ENCODE measurements at places on chromosomes 11 and 22.

DNA sequence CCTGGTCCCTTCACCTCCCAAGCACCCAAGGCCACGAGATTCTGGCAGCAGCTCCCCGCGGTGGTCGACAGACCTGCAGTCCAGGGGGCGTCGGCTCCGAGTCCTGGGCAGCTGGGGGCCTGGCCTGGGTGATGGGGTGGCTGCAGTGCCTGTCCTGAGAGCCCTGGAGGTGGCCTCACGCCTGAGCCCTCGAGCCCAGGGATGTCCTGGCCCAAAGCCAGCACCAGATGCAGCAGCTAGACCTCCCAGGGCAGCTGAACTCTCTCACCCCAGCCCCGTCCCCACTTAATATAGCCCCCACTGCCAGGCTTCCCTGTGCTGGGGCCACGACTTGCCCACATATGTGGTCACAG lies 6.6 kb downstream of the LMNTD2 start:
- DNase-seq, result no peak

DNA sequence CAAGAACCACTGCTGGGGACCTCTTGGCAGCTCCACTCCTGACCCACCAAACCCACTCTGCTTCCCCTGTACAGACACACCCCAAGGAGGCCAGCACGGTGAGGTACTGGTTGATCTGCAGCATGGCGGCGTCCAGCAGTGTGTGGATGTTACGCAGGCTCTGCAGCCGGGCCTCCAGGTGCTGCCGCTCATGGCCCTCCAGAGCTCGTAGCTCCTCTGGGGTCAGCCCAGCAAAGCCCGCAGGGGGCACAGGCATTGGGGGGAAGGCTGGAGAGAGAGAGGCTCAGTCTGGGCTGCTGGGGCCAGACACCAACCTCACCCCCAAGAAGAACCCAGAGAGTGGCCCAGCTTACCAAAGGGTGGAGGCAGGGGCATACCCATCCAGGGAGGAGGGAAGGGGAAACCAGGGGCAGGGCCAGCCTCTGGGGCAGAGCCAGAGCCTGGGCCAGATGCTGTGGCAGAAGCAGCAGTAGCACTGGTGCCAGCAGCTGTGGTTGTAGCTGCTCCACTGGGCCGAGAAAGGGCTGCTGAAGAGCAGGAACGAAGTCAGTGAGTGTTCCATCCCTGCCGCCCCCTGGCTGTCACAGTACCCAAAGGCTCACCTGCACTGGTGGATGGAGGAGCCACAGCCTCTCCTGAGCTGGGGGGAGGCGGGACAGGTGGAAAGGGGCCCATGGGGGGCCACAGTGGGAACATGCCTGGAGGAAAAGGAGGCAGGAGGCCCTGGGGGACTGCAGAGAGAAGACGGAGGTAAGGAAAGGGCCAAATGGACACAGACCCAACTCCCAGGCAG lies 4.5 kb downstream of the SYVN1 start:
- DNase-seq, result peak; percentile 12

DNA sequence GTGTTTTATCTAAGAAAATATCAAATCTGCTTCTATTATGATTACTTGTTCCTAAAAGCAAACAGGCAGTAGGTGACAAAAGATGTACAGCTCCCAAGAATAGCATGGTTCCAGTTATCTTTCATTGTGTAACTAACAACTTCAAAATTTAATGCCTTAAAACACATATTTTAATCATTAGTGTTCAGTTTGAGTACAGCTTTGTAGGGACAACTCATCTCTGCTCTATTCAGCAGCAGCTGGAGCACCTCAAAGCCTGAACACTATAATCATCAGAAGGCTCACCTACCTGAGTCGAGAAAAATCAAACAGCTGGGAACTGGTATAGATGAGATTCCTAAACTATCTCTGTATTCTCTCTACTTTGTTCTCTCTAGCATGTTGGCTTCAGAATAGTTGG lies 24.3 kb upstream of the OR5B12 start:
- DNase-seq, result no peak

DNA sequence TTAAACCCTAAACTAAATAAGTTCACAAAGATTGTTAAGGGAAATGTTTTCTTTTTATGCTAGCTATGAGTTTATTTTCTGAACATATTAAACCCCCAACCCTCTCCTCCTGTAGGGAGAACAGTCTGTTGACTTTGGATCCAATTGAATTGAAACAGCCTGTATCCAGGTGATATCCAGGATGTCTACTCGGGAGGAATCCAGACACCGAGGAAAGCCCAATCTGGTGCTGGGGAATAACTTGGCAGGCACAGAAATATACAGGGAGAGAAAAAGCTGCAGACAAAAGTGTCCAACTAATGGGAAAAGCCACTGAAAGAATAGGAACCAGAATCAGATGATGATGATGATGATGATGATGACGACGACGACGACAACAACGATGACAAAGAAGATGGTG lies 93.9 kb upstream of the API5 start:
- no peak for DNase-seq

- DNase-seq, result no peak
These were observed 75.0 kb downstream of the BRD1 start for GRCh38 chr22:49752598-49753091.

- no peak for DNase-seq
These were observed 20.6 kb downstream of the BCR start for GRCh38 chr22:23200898-23201297.

- no peak for DNase-seq
These were observed 7.1 kb downstream of the SIGIRR start for GRCh38 chr11:407651-408123.

GRCh38 chr11:65445101-65445603 lies 22.6 kb downstream of the NEAT1 start:
- DNase-seq, result no peak

DNA sequence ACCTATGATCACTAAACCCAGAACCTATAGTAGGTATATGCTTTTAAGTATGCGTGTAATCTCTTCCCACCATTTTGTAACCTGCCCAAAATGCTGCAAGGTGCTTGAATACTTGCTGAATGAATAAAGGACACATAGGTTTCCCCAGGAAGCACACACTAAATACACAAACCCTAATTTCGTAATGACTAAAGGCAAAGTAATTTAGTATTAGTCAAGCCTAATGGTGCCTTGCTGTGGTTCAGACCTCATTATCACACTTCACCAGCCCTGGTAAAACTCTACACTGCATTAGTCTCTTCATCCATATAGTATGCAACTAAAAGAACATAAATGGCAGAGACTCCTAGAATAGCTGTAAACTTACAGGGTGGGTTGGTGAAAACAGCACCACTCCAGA lies 289.0 kb upstream of the PITPNB start:
- DNase-seq, result no peak

DNA sequence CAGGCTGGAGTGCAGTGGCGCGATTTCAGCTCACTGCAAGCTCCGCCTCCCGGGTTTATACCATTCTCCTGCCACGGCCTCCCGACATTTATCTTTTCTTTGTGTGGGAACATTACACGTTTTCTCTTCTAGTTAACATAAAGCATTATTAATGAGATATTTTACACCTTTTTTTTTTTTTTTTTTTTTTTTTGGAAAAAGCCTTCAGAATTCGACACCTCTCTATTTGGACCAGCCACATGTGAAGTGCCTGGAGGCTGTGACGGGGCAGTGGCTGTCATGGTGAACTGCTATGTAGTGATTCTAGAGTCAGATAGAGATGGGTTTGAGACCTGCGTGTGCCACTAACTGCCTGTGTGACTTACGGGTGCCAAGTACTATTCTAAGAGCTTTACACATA lies 64.3 kb downstream of the SMIM38 start:
- no peak for DNase-seq

DNA sequence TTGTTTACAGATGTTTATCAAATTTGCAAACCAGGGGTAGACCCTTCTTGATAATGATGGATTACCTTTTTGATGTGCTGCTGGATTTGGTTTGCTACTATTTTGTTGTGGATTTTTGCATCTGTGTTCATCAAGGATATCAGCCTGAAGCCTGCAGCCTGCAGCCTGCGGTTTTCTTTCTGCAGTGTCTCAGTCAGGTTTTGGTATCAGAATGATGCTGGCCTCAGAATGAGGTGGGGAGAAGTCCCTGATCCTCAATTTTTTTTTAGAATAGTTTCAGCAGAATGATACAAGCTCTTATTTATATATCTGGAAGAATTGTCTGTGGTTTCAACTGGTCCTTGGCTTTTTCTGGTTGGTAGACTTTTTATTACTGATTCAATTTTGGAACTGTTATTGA lies 19.7 kb upstream of the RAB38 start:
- no peak for DNase-seq

- no peak for DNase-seq
These were observed 14.6 kb upstream of the IGLL5 start for GRCh38 chr22:22872722-22873708.

- no peak for DNase-seq
These were observed 37.1 kb downstream of the IGHMBP2 start for GRCh38 chr11:68940651-68941323.

DNA sequence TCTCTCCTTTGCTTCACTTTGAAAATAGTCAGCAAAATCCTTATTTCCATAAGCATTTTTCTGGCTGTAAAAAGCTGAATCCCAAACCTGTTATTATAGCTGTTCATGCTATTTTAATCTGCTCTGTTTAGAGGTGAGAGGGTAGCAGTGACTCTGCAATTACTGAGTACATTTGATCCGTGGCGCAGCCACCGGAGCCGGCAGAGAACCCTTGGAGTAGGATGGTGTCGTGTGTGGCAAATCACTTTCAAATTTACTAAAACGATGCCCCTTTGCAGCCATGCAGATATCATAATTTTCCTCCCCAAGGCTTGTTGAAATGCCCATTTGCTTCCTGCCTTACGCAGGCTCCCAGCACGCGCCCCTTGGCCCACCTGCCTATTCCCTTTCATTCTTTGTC lies 69.6 kb downstream of the ZBTB16 start:
- no peak for DNase-seq

GRCh38 chr11:28296426-28296825 lies 188.2 kb downstream of the METTL15 start:
- DNase-seq, result no peak

DNA sequence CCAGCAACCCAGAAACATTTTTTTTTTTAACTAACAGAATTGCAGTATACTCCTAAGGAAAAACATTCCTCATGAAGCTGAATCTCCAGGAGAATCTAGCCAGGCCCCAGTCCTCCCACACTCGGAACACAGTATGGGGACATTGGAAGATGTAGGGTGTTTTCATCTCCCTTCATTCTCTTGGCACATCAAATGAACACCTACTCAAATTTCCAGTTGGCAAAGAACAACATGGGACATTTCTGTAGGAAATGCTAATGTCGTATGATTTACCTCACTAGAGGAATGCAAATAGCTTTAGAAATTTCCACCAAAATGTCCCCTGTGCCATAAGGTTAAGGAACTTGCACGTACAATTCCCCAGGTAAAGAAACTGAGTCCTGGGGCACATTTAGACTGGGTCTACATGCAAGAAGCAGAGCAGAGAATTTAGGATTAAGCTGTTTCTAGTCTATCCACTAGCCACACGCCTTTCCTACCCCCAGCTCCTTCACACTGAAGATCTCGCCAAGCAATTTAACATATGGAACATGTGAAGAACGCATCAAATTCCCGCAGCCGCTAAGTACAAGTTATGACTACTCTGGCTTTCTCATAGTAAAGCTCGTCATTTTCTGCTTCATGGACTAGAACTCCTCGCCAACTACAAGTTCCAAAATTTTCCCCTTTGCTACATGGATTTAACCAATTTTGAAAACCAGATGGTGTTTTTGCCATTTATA lies 2.9 kb upstream of the CADM1 start:
- DNase-seq, result no peak

GRCh38 chr11:120354068-120354467 lies 17.9 kb downstream of the ARHGEF12 start:
- no peak for DNase-seq

GRCh38 chr11:6604790-6605189 lies 1.2 kb downstream of the ILK start:
- no peak for DNase-seq

- DNase-seq, result no peak
These were observed 110.1 kb upstream of the TTC12 start for GRCh38 chr11:113204280-113204679.

GRCh38 chr11:111388842-111389241 lies 9.8 kb upstream of the POU2AF1 start:
- no peak for DNase-seq

GRCh38 chr11:130487924-130488815 lies 39.7 kb downstream of the ADAMTS15 start:
- no peak for DNase-seq

GRCh38 chr11:85709941-85710702 lies 24.1 kb upstream of the CCDC89 start:
- DNase-seq, result no peak

DNA sequence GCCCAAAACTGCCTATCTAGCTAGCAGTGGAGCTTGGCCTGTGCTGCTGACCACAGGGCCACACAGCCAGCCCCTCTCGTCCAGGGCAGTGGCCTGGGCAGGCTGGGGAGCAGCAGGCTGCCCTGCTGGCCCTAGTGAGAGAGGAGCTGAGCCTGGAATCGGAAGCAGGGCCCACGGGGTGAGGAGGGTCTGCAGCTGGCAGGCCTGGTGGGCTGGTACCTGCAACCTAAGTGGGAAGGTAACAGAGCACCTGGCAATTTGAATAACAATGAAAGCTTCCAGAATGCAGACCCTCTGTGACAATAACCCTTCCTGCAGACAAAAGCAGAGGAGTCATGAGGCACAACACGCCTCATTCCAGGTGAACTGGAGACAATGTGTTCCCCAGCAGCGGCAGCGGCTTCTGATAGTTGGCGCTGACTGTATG lies 31.8 kb upstream of the RFPL3 start:
- no peak for DNase-seq

GRCh38 chr11:74490941-74491340 lies 2.6 kb downstream of the LIPT2 start:
- no peak for DNase-seq

DNA sequence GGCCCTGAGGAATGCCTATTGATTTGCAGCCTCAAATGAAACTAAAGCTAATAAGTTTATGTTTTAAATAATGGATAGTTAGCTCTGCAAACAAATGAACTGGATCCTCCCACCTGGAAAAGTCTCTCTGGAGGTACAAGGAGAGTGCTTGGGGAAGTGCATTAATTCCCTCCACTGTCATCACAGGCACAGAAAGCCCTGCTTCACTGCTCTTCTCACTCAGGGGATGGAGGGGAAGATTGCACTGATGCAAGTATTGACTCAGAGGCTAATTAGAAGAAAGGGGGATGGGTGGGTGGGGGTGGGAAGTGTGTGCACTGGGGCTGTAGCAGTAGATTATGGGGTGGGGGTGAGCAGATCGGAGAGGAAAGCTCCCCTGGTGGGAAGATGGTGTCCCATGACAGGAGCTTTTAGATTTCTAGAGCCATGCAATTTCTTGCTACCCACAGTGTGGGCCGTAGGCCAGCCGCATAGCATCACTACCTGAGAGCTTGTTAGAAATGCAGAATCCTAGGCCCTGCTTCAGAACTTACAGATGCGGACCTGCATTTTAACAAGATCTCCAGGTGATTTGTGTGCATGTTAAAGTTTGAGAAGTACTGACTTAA lies 163.9 kb downstream of the HIPK3 start:
- no peak for DNase-seq

DNA sequence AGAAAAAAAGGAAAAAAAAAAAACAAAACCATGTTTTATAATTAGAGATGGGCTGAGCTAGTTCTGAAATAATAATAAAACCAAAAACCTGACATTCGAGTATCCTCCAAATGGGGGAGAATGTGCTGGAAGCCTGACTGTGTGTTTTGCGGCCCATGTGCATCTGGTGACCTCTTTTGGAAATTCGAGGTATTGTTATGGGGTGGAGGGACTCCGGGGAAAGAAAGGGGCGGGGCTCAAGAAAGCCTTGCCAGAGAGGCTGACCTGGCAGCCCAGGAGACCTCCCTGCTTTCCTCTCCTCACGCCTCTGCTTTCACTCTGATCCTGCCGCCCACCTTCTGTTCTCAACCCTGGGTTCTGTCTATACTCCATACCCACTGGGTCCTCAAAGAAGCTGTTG lies 72.9 kb downstream of the CTTN start:
- no peak for DNase-seq

- DNase-seq, result no peak
These were observed 13.2 kb upstream of the PAFAH1B2 start for GRCh38 chr11:117130879-117131278.
